ENCODE measurements at places on chromosomes 12 and 14. TPM values are rescaled to one million over a fixed set of nuclear protein-coding genes. Genes with fewer than 3 reads are reported as not detected.

HCAR2 gene
- total RNA-seq = 0.17 TPM

HOXC9 gene
- 3.8 TPM for total RNA-seq

VRTN gene
- total RNA-seq = not detected

HCAR3 gene
- total RNA-seq = 0.05 TPM

CCNB1IP1 gene
- total RNA-seq = 258 TPM

UNG gene
- 23.7 TPM for total RNA-seq

SDSL gene
- total RNA-seq = 2.5 TPM

CFL2 gene
- total RNA-seq = 43.4 TPM

BLOC1S1 gene
- 69.8 TPM for total RNA-seq

TDG gene
- total RNA-seq = 53.9 TPM

GPR135 gene
- total RNA-seq = 9.1 TPM

CEBPE gene
- total RNA-seq = not detected

IL31 gene
- total RNA-seq = not detected

PTPRO gene
- not detected for total RNA-seq

Measured in NCI-H460 (cell line).